ENCODE measurements at places on chromosomes 3 and 15.

DNA sequence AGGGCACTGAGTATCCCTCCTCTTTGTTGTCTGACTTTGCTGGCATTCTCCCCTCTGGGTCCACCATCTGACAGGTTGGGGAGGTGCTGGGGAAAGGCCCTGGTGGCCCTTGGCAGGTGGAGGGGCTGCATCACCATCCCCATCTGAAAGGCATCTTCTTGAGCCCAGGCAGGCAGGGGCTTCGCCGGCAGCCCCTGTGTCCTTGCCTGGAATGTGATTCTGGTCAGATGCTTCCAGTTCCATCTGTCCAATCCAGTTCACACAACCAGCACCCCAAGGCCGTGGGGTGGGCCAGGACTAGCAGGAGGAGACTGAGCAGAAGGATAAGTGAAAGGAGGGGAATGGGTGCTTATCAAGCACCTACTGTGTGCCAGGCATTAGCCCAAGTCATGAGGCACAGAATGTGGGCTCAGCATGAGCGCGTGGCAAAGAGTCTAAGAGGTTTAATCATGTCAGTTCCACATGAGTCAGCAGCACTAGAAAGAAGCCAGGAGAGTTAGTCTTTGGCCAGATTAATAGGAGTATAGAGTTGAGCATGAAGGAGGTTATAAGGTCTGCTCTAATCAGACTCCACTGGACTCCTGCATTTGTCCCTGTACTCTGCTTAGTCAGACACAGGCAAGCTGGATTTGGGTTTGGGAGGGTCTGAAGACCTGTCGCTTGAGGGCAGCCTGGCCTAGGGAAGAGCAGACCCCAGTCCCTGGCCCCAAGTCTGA, 10.5 kb upstream of the TXNRD3 start:
- no peak for DNase-seq

GRCh38 chr3:14431917-14432834, 29.8 kb downstream of the SLC6A6 start:
- DNase-seq, result peak; percentile 98

- no peak for DNase-seq
Measured at GRCh38 chr3:183987000-183987600, 30.6 kb downstream of the ABCC5 start.

DNA sequence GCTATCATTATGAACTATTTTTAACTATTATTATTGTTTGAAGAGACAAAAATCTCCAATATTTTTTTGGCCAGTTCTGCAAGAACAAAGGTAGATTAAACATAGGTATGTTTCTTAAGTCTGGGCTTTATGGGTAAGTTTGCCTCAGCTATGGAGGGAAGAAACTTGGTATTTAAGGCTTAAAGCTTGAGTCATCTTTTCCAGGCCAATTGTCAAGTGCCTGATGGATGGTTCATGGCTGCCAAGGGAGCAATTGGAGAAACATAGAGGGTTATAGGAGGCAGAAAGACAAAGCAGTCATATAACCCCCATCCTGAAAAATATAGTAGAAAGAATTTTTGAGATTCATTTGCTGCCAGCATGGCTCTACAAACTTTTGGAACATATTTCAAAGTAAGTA, 7.2 kb upstream of the STAC start:
- no peak for DNase-seq

DNA sequence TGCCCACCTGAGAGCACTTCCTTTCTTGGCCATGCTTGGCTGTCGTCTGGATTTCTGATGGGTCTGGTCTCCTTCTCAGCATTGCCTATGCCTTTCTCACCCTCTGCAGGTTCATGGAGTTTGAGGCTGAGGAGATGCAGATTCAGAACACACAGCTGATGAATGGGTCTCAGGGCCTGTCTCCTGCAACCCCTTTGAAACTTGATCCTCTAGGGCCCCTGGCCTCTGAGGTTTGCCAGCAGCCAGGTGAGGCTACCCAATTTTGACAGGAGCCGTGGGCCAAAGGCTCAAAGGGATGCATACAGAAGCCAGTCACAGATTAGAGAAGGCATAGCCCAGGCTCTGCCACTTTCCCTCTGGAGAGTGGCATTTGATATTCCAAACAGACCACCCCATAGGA, 10.5 kb downstream of the NUTM1 start:
- DNase-seq, result no peak

GRCh38 chr3:187733371-187733770, 11.9 kb downstream of the BCL6 start:
- no peak for DNase-seq

DNA sequence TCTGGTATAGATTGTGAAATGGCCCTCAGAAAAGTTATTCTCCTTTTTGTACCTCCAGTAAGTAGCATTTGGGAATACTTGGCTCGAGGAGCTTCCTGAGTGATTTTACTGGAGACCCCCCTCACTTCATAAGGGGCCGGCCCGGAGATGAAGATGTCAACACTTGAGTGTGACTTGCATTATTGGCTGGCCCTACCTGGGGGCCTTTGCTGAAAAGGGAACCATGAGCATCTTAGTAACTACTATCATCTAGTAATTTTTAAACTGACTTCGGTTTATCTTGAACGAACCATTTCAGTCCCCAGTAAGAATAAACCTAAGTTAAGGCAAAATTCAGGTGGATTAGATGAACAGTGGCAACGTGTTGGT, 1.3 kb downstream of the FAIM start:
- DNase-seq, result no peak

DNA sequence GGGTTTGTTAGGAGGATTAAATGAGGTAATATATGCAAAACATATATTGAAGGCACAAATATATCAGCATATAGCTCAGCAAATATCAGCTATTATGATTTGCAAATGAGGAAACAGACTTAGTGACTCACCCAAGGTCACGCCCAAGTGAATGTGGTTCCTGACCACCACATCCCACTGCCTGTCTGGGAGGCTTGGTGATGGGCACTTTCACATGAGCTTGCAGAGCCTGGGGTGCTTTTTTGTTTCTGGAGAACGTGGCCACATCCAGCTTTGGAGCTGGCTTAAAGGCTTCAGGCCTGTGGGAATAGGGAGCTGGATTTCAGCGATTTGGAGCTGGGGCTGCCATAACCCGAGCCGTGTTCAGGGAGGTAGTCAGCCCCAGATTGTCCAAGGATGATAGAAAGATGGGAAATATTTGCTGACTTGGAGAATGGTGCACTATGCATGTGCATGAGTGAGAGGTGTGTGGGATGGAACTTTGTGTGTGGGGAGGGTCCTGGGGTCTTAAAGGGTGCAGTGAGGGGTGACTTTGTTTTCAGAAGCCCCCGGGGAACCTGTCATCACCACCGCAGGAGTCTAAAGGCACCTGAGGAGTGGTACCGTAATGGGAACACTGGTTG, 12.0 kb upstream of the FGD5 start:
- DNase-seq, result peak; percentile 96

DNA sequence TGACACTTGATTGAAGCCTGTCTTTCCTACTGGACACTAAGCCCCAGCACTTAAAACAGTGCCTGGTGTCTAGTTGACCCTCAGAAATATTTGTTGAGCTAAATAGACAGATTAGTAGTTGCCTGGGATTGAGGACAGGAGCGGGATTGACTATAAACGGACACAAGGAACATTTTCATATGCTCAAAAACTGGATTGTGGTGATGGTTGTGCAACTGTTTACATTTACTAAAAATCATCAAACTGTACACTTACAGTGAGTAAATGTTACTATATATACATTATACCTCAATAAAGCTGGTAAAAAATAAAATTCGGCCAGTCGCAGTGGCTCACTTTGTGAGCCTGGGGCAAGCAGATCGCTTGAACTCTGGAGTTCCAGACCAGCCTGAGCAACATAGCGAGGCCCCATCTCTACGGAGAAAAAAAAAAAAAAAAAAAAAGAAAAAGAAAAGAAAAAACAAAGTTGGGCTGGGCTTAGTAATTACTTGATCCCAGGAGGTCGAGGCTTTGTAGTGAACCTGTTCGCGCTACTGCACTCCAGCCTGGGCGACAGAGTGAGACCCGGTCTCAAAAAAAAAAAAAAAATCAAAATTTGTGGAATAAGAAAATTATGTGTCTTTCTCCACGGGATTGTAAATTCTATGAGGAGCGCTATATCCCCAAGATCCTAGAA, 632 bp upstream of the IDH3A start:
- no peak for DNase-seq

- DNase-seq, result no peak
Measured at GRCh38 chr3:38579141-38579540, 70.3 kb downstream of the SCN5A start.

DNA sequence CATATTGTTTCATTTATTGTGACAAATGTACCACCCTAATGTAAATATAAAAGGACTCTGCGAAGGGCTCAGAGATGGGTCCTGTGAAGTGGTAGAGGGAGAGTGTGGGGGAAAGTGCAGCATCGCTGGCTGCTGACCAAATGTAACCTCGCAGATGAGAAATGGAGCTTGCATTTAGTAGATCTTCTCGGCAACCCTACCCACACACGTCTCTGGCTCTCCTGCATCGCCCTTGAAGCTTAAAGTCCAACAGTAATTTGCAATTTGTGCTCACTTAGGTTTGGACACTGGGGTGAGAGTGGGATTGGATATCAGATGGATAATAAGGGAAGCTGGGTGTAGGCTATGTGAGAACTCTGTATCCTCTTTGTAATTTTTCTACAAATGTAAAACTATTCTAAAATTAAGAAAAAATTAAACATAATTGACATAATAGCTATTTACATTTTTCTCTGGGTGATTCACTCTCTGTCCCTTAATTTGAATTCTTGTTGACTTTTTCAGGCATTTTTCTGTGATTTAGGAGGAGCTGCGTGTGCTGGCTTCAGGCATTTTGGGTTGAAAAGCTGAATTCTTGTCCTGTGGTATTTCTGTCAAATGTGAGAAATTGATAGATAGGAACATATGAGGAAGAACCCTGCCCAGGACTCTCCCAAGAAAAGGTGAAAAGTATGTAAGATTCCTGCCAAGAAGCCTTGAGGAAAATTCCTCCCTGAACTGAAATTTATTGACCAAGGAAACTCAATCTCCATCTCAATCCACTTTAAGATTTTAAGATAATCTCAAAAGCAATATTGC, 524.7 kb upstream of the MCTP2 start:
- DNase-seq, result no peak

GRCh38 chr3:160140756-160141155, 84.5 kb upstream of the C3orf80 start:
- no peak for DNase-seq

DNA sequence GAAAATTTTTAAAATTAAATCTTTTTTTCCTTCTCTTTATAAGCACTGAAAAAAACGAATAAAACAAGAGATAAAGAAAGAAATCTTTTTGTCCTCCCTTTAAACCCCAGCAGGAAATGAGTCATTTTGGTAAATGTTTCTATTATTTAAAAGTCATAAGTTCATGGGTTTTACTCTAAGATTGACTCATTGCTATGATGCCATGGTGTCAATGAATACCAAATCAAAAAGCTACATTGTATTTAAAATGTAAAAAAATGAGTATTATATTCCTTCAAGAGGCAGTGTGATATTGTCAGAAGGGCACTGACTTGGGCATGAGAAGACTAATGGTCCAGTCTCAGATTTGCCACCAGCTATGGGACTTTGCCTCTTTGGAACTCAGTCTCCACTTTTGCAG, 303.4 kb upstream of the DNAJC19 start:
- no peak for DNase-seq

GRCh38 chr15:42582569-42583375, 7.4 kb downstream of the STARD9 start:
- no peak for DNase-seq

- DNase-seq, result no peak
Measured at GRCh38 chr3:147651107-147651778, 242.1 kb downstream of the ZIC1 start.

DNA sequence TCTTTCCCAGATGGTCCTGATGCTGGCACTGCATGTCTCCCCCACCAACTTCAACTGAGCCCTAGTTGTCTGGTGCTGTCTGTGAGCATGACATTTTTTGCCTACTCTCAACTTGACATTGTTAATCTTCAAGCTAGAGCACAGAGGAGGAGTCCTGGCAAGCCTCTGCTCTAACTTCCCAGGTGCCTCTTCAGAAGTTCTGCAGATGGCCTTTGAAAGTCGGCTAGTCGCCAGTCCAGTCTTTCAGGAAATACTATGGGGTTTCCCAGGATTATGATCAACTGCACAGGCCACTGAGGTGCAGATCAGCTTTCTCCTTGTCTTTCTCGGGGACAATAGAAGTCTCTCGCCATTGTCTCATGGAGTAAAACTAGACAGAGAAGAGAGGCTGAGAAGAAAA, 86.7 kb downstream of the ST8SIA2 start:
- DNase-seq, result no peak

- DNase-seq, result no peak
Measured at GRCh38 chr15:95826412-95827195, 503.9 kb upstream of the NR2F2 start.

DNA sequence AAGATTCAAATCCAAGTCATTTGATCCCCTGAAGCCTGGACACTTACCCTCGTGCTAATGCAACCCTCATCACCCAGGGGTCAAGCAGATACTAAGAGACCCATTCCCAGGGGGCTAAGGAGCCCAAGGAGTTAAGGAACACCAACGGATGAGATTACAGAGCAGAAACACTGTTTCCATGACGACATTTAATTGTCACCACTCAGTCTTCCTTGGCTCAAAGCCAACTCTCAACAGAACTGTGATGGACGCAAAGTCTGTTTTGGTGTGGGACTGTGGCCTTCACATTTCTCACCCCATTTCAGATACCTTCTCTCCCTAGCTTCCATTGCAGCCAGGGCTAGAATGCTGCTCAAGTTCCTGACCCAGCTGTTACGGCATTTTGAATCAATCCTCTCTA, 383.5 kb upstream of the WNT5A start:
- DNase-seq, result no peak

GRCh38 chr3:152976239-152976638, 141.3 kb downstream of the P2RY1 start:
- DNase-seq, result no peak

GRCh38 chr3:144810160-144810559, 838.5 kb downstream of the DIPK2A start:
- DNase-seq, result peak; percentile 22

- DNase-seq, result no peak
Measured at GRCh38 chr15:60526127-60526616, 47.2 kb upstream of the ICE2 start.

DNA sequence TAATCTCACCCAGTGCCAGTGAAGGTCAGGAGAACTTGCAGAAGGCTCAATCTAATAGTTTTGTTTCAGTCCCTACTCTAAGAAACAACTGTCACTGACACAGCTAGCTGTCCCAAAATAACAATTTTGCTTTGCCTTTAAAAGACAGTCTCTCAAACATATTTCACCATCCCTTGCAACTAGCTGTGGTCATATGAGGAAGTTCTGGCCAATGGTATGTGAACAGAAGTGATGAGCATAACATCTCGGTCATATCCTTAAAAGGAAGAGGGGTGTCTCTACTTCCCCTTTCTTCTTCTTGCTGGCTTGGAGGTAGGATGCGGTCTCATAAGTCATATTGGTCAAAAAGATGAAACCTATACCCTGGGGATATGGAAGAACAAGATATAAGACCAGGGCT, 198.1 kb downstream of the NEK10 start:
- DNase-seq, result peak; percentile 58

- no peak for DNase-seq
Measured at GRCh38 chr15:69910514-69910913, 187.2 kb downstream of the TLE3 start.

All from inflammatory macrophage treated with lipopolysaccharide for 4 hours (primary cell).